SK-N-SH (cell line): ENCODE measurements at places on chromosomes 7 and 10. TPM values are rescaled to one million over a fixed set of nuclear protein-coding genes. Genes with fewer than 3 reads are reported as not detected.

DNA sequence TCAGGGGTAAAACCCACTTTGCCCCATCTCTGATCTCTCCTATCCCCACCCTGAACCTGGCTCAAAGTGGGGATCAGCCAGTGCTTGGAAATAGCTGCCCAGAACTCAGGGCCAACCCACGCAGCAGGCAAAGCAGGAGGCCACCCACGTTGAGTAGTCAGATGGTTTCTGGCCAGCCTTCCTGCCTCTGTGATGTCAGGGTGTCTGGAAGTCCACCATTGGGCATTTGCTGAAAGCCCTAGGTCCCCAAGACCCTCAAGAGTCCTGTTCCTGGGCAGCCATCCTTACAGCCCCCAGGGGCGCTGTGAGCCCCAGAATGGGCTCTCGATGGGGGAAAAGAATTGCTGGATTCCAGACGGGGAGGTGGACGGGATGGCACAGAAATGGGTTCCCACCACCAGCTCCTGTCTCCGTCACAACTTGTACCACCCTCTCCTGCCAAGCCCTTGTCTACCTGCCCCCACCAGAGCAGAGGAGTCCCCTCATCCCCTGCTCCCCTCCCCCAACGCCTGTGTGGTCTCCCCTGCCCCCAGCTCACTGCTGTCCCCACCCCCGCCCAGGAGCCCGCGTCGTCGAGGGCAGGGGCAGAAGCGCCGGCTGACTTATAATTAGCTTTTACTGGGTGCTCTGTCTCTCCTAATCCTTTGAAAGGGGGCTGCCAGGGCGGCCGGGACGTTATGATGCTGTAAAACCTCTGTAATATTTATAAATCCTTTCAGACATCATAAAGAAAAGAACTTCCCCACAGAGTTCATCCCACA is 3.9 kb downstream of the MYL10 start:
- H3K4me3 ChIP-seq, result no peak overlapping the region
- no peak for DNase-seq
- H3K27ac ChIP-seq, result no peak overlapping the region
- H3K36me3 ChIP-seq, result no peaks in the 10 kb centered on the region

The CALML5 gene
- not detected in 2 replicates for polyA plus RNA-seq

DNA sequence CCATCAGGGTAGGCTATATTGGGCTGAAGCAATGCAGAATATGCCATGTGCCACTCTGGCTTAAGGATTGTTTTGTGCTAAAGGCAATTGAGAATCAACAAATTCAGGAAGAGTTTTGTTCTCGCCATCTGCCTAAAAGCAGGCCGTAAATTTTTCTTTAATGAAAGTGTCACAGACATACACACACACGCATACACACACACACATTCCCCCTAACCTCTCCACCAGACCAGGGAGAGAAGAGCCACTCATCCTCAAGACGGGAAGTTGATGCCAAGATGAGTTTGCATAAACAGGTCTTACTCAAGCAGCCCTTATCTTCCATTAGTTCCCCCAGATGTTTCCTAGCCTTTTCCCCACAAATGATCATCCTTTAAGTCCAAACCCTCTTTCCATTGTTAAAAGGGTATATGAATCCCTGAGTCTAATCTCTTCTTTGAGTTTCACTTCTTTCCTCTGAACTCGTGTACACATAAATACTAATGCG is 59.6 kb upstream of the TRIM24 start:
- no peak for DNase-seq
- no peaks in the 10 kb centered on the region for H3K36me3 ChIP-seq
- no peak overlapping the region for H3K4me3 ChIP-seq
- no peak overlapping the region for H3K27ac ChIP-seq

GRCh38 chr7:154583454-154583853 is 419.5 kb downstream of the PAXIP1 start:
- no peaks in the 10 kb centered on the region for H3K4me1 ChIP-seq
- no peaks in the 10 kb centered on the region for H3K27me3 ChIP-seq
- no peak overlapping the region for H3K4me3 ChIP-seq
- DNase-seq, result no peak
- no peak overlapping the region for H3K27ac ChIP-seq

GRCh38 chr10:61992059-61992460 is 90.6 kb downstream of the ARID5B start:
- DNase-seq, result no peak
- no peaks in the 10 kb centered on the region for H3K27me3 ChIP-seq
- no peaks in the 10 kb centered on the region for H3K36me3 ChIP-seq
- peaks cover 25% of the 10 kb centered on the region for H3K4me1 ChIP-seq
- peak overlapping the region; percentile 91 for H3K27ac ChIP-seq
- peak overlapping the region; percentile 50; the same call in 1 of the 2 replicates for H3K4me3 ChIP-seq

GRCh38 chr7:69402696-69403095 is 195.6 kb upstream of the AUTS2 start:
- no peaks in the 10 kb centered on the region for H3K27me3 ChIP-seq
- peaks cover 7% of the 10 kb centered on the region; the same call in 1 of the 2 replicates for H3K4me1 ChIP-seq
- H3K4me3 ChIP-seq, result no peak overlapping the region

- H3K36me3 ChIP-seq, result no peaks in the 10 kb centered on the region
- peaks cover 7% of the 10 kb centered on the region; the same call in 1 of the 2 replicates for H3K4me1 ChIP-seq
- no peak for DNase-seq
- no peak overlapping the region for H3K27ac ChIP-seq
- no peak overlapping the region for H3K4me3 ChIP-seq
Measured at GRCh38 chr10:61135276-61135721, 191.3 kb upstream of the RHOBTB1 start.

DNA sequence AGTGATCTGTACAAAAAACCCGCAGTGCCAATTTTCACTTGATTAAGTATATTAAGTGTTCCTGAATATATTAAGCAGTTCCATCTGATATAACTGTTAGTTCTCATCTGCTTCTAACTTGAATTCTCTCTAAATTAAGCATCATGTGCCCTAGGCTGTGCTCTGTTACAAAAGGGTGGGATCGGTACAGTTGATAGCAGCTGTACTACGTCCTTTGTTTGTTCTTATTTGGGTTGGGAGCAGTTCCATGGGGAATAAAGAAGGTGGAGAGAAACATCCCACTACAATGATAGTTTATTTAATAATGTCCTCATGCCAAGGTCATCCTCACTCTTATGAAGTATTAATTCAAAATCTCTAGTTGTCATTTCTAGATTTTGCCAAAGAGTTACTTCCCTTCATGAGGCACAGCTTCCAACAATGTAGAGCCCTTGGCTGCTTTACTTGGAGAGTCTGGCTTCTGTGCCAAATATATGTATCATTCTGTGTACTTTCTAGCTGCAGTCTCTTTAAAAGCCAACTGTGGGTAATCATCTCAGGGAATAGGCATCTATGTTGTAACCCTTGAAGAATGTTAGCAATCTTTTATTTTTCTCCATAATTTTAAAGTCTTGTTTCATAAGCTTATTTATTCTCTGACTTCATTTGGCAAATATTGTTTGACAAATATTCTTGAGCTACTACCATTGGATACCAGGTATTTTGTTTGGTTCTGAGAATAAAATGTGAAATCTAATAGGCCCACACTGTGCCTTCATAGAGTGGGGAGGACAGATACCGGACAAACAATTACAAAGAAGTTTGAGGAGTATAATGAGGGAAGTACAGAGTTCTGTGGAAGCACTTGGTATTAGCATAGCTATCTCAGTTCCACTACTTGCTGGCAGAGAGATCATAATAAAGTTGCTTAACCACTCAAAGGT is 22.4 kb upstream of the AHR start:
- H3K36me3 ChIP-seq, result no peaks in the 10 kb centered on the region
- no peak for DNase-seq
- no peak overlapping the region for H3K27ac ChIP-seq
- H3K4me1 ChIP-seq, result peaks cover 17% of the 10 kb centered on the region; the same call in 1 of the 2 replicates

DNA sequence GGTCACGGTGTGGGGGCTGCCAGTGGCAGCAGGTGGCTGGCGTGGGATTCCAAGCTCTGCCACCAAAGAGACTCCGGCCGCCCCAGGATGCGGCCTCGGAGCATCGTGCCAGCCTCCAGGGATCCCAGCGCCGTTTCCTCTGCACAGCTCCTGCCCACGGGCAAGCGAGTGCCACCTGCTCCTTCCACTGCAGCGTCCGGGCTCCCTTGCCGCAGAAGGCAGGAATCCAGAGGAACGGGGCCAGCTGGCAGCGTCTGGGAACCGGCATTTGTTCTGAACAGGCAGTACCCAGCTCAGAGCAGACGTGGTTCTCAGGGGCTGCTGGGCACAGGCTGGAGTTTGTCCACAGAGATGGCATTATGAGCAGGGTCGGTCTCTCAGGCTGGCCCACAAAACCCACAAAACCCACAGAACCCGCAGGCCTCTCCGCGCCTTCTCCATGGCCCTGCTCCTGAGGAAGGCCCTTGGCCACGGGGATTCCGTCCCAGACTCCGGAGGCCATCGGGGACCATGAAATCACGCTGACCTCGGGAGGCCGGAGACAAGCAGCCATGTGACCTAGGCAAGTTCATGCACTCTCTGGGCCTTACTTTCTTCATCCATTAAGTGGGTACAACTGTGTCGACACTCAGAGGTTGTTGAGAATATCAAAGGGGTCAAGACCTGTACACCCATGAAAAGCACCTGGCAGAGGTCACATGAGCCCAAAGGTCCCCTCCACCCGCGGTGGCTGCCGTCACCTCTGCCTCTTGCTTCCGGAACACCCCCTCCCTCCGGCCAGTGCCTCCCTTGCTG is 72.1 kb upstream of the TNRC18 start:
- H3K27me3 ChIP-seq, result no peaks in the 10 kb centered on the region
- peaks cover 25% of the 10 kb centered on the region; the same call in 1 of the 2 replicates for H3K36me3 ChIP-seq
- no peak for DNase-seq
- H3K4me3 ChIP-seq, result no peak overlapping the region
- peaks cover 30% of the 10 kb centered on the region; the same call in 1 of the 2 replicates for H3K4me1 ChIP-seq
- no peak overlapping the region for H3K27ac ChIP-seq

The HOXA5 gene
- polyA plus RNA-seq, result not detected in 2 replicates

The FGFBP3 gene
- polyA plus RNA-seq, result 0.81 and 1.3 TPM in 2 replicates

GRCh38 chr7:114354306-114354705 is 60.3 kb upstream of the FOXP2 start:
- H3K4me3 ChIP-seq, result no peak overlapping the region
- H3K27me3 ChIP-seq, result no peaks in the 10 kb centered on the region
- no peaks in the 10 kb centered on the region for H3K4me1 ChIP-seq
- no peak for DNase-seq

DNA sequence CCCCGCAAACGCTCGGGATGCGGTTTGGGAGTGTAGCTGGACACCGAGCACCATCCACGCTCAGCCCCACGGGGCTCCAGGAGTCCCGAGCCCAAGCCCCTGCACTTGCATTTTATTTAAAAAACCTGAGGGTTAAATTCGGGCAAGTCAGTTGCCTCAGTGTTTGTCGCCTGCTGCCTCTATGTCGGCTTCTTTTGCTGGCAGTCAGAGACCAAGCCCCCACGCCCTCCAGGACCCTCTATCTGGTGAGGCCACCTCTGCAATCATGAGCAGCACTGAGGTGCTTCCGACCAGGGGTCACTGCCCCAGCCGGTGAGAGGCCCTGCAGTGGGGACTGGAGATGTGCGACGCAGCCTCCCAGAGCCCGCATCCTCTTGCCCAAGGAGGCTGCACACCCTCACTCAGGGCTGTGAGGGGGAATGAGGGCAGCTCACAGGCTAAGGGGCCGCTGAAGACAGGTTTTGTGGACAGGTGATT is 13.3 kb upstream of the ZNF273 start:
- no peaks in the 10 kb centered on the region; the same call in 1 of the 2 replicates for H3K27me3 ChIP-seq
- H3K27ac ChIP-seq, result no peak overlapping the region
- H3K36me3 ChIP-seq, result no peaks in the 10 kb centered on the region
- no peak overlapping the region for H3K4me3 ChIP-seq
- 0 out of 2 replicates have a peak, but pooled peaks cover 7% of the 10 kb centered on the region for H3K4me1 ChIP-seq

The NPFFR1 gene
- polyA plus RNA-seq, result not detected in 2 replicates

The SGCE gene
- 69.5 and 91.3 TPM in 2 replicates for polyA plus RNA-seq

GRCh38 chr10:44278837-44279324 is 106.0 kb downstream of the CXCL12 start:
- peak overlapping the region; percentile 87 for H3K27ac ChIP-seq
- peak; percentile 62 for DNase-seq
- no peaks in the 10 kb centered on the region for H3K27me3 ChIP-seq
- no peak overlapping the region for H3K4me3 ChIP-seq

GRCh38 chr7:68562323-68562899 is 1035.9 kb upstream of the AUTS2 start:
- no peak for DNase-seq
- no peak overlapping the region for H3K27ac ChIP-seq
- no peak overlapping the region for H3K4me3 ChIP-seq
- no peaks in the 10 kb centered on the region for H3K36me3 ChIP-seq

DNA sequence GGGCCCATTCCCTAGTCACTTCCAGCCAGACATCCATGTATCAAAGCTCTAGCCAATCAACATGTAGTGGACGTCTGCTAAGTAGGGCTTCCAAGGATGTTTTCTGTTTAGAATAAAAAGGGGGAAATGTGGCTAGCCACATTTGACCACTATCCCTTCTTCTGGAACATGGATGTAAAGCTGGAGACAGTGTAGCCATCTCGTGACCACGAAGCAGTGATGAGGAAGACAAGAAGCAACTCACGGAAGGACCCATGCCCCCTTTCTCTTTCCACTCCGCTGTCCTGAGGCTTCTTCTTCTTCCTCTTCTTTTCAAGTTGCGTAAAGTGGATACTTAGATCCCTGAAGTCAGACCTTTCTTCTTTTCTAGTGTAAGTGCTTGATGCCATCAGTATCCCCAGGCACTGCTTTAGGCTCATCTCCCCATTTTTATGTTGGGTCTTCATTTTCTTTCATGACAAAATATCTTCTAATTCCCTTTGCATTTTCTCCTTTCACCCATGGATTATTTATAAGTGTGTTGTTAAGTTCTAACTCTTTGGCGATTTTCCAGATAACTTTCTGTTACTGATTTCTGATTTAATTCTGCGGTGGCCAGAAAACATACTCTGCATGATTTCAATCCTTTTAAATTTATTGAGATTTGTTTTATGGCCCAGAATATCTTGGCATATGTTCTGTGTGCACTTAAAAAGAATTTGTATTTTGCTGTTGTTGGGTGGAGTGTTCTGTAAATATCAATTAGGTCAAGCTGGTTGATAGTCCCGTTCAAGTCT is 594.5 kb downstream of the SDK1 start:
- no peak for DNase-seq
- H3K27me3 ChIP-seq, result no peaks in the 10 kb centered on the region
- no peaks in the 10 kb centered on the region for H3K36me3 ChIP-seq
- H3K27ac ChIP-seq, result no peak overlapping the region
- no peak overlapping the region for H3K4me3 ChIP-seq

The PRSS37 gene
- polyA plus RNA-seq, result not detected in 2 replicates

The CPA4 gene
- 176 and 243 TPM in 2 replicates for polyA plus RNA-seq

- peak overlapping the region; percentile 86 for H3K27ac ChIP-seq
- H3K27me3 ChIP-seq, result no peaks in the 10 kb centered on the region
- H3K4me3 ChIP-seq, result no peak overlapping the region
- no peaks in the 10 kb centered on the region for H3K36me3 ChIP-seq
- no peak for DNase-seq
Measured at GRCh38 chr7:4523873-4524272, 158.2 kb upstream of the FOXK1 start.

The LRRD1 gene
- 0.03 TPM in 1 of 2 replicates, not detected in the other for polyA plus RNA-seq

GRCh38 chr7:119572132-119572531 is 700.8 kb upstream of the KCND2 start:
- no peaks in the 10 kb centered on the region for H3K36me3 ChIP-seq
- no peak for DNase-seq
- no peaks in the 10 kb centered on the region for H3K4me1 ChIP-seq
- H3K27me3 ChIP-seq, result no peaks in the 10 kb centered on the region; the same call in 1 of the 2 replicates
- H3K27ac ChIP-seq, result no peak overlapping the region
